ENCODE measurements at places on chromosomes 6 and 20. TPM values are rescaled to one million over a fixed set of nuclear protein-coding genes. Genes with fewer than 3 reads are reported as not detected.
A peak's percentile ranks its signal among the peaks of the same experiment; 100 is the strongest.

DNA sequence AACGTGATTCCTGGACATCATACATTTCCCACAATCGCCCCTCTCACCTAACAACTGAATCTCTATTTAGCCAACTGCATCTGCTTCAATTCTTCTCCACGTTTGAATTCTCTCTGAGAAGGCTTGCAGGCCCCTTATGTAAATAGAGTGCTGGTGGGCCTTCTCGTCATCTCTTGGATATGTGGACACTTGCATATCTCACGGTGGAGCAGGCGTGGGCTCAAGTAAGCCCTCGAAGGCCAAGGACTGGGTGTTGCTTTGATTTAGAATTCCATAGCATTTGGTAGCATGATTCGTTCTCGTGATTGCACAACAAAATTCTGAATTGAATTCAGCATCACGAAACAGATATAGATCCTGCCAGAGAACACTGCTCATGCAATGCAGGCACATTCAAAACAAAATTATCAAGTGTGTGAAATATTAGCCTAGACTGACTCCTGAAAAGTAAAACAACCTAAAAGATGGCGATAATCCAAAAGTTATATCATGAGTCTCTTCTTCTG is 613.6 kb downstream of the TFAP2A start:
- DNase-seq, result no peak

- no peak for DNase-seq
These were observed 555.5 kb upstream of the MARCKS start for GRCh38 chr6:113301651-113302050.

GRCh38 chr20:36313476-36313875 is 7.3 kb downstream of the DLGAP4 start:
- no peak for DNase-seq

- no peak for DNase-seq
These were observed 129.7 kb downstream of the RALGAPA2 start for GRCh38 chr20:20582734-20583133.

- DNase-seq, result no peak
These were observed 252.3 kb downstream of the LY86 start for GRCh38 chr6:6840831-6841291.

- no peak for DNase-seq
These were observed 111.0 kb downstream of the MRPL14 start for GRCh38 chr6:44016131-44016870.

DNA sequence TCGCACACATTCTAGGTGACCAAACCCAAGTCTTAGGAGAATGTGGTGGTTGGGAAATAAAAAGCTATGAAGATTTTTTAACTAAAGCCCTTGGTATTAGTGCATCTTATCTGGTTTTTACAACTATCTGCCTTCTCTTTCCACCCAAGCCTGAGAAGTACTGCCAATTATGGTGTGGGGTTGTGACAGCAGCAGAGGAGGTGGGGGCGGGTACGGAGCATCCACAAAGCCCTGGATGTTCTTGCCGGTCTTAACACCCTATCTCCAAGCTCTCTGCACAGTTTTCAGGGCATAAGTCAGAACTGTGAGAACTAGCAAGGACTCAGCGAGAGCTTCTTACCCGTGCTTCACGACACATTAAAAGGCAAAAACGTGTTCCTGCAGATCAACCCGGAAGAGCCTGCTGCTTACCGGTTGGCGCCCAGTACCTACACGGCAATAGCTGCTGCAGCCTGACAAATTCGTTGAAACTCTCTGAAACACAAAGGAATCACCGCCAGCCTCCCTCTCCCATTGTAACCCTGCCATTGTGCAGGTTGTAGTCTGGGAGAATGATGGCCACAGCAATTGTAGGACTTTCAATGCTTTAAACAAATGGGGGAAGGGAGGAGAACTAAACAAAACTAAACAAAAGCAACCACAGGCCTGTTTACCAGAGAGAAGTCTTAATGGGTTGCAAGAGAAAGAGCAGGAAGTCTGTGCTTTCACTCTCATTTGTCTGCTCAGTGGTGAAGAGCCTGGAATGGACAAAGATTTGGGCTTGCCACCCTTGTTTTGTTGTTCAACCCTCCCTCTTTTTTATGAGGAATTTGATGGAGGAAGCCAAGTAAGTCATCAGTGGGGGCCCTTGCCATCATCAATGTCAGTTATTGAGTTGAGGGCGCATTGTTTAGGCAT is 461.0 kb upstream of the JARID2 start:
- no peak for DNase-seq

GRCh38 chr6:117448732-117449485 is 23.2 kb upstream of the ROS1 start:
- peak; percentile 83 for DNase-seq

- DNase-seq, result no peak
These were observed 10.0 kb upstream of the CD93 start for GRCh38 chr20:23096097-23096496.

DNA sequence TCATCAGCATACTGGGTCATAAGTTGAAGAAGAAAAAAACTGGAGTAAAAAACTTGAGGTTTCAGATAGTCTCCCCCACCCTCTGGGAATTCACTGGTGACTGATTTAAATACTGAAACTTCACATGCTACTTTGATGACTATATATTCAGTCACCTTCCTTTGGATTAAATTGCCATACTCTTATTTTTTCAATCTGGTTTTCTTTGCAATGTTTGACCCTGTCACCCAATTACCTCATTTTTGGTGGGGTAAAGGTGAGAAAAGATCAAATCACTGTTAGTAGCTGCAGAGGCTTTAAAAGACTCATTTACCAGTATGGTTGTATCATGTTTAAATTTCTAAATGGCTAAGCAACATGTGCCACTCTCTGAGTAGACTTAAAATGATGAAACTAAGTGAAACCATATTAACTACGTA is 862.7 kb upstream of the FLRT3 start:
- no peak for DNase-seq

- no peak for DNase-seq
These were observed 158.1 kb downstream of the QKI start for GRCh38 chr6:163572612-163573011.

DNA sequence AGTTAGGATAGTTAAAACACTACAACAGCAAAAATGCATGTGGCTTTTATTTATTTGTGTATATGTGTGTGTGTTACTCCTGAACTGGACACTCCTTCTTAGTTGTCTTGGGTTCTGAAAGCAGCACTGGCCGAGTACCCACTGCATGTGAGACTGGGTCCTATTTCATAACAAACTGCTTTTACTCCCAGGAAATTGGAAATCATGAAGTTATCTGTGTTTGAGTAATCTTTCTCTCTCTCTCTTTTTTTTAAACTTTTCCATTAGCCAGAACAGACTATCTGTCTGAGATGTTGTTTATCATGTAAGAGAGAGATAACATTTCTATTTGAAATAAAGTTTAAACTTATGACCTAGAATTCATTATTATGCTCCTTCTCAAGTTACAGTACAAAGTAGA is 110.4 kb downstream of the LIN28B start:
- no peak for DNase-seq

DNA sequence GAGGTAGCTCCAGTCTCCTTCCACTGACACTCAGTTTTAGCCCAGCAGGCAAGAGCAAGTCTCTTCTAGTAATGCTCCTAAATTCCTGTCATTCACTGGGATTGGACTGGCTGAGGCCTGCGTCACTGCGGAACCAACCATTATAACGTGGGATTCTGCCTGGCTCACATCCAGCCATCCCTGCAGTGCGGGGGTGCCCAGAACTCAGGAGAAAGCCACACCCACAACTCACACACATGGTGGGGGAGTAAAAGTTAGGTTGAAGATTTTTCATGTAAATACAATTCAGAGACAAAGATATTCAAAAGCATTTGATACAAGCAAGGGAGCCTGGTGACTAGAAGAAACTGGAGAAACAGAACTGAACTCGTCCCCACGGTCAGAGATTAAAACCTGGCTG is 504.0 kb upstream of the CDH4 start:
- DNase-seq, result no peak

GRCh38 chr6:55772730-55773129 is 102.7 kb downstream of the BMP5 start:
- DNase-seq, result no peak

- DNase-seq, result no peak
These were observed at the start of gene NPEPL1 for GRCh38 chr20:58692579-58693225. NPEPL1 (plus strand) TSS chr20:58692800; CDS start chr20:58692901, 101 bp downstream.

- DNase-seq, result no peak
These were observed 17.0 kb downstream of the NCR2 start for GRCh38 chr6:41352396-41352795.

DNA sequence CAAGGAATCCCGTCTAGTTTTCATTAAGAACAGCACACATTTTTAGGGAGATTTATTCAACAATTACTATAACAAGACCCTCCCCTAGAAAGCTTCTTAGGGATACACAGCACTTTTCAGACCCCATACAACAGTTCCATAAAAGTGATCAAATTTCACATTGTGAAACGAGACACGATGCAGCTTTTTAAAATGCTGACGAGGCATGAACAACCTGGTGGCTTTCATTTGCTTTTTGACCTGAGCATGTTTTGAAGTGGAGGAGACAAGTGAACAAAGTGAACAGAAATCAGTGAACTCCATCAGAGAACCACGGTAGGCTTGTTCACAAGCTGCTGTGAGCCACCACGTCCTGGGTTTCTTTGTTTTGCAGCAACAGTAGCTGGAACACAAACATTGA is 112.2 kb downstream of the PCSK2 start:
- no peak for DNase-seq

DNA sequence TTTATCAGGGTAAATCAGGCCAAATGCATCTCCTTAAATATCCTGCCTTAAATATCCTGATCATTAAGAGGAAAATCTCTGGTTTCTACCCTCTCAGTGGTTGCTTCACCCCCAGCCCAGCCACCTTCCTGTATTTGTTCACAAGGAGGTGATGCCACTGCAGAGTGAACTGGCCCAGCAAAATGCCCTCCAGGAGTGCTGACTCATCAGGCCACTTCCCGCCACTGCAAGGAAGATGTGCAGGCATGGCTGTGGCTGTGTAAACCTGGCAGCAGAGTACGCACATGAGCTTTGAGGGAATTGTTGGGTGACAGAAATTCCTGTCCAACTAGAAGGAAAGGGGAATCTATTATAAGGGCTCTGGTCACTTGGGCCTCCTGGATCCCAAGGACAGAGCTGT is 13.8 kb downstream of the NQO2 start:
- DNase-seq, result no peak

DNA sequence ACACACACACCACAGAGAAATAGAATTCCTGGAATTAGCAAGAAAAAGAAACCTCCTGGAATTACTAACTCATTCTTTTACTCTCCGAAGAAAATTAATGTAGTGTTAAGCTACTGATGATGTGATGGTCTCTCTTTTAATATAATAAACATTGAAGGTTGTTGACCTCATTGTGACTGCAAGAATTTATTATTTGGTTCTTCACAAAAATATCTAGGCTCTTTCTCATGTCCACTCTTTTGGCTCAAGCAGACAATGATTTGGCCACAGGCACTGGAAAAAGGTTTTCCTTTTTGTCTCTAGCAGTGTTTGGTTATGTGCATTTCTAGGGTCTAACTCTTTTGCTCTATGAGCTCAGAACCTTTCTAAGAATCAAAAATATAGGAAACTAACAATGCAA is 811.9 kb downstream of the TENT5A start:
- DNase-seq, result peak; percentile 58

- no peak for DNase-seq
These were observed 735 bp downstream of the SOBP start for GRCh38 chr6:107490566-107491137.

DNA sequence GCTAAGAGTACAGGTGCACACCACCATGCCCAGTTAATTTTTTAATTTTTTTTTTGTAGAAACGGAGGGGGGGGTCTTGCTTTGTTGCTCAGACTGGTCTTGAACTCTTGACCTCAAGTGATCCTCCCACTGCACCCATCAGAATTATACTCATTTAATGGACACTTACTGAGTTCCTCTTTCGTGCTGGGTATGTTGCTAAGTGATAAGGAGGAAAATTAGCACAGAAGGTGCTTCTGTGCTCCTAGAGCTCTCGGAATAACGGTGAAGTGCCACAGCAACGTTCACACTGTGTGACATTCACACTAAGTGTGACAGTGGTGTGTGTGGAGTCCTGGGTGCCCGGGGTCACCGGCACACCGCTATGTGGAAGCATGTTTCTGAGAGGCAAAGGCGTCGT is 32.1 kb upstream of the BMP6 start:
- no peak for DNase-seq

DNA sequence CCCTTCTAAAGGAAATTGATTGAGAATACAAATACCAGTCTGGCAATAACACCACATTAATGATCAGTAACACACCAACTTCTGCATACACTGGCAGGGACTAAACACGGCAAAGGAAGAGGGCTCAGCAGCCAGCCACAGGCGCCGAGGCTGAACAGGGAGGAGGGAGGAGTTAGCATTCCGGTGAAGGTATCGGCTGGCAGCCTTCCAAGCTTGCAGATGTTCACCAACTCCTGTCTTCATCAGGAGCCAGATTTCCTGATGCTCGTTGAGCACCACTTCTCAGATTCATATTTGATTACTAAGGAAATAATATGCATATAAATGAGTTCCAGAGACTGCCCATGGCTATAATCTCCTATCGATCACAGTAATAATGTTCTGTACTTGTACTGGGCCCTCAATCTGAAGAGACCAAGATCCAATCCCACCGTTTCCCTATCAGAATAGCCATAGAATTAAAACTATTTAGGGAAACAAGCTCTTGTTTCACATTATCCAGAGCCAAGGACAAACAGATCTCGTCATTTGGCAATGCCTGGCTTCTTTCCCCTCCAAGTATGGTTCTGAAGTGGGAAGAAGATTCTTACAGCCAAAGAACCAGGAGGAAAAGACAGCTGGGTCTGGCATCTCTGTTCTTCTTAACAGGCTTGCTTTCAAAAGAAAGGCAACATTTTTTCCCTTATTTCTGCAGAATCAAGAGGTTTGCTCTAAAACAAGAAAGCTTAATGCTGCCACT is 42.2 kb downstream of the GFOD1 start:
- DNase-seq, result no peak

GRCh38 chr6:35786810-35787209 is 6.0 kb downstream of the CLPSL1 start:
- DNase-seq, result no peak

GRCh38 chr20:61939691-61940360 is 125.9 kb downstream of the TAF4 start:
- DNase-seq, result no peak

- no peak for DNase-seq
These were observed 203.2 kb downstream of the RPS12 start for GRCh38 chr6:133017581-133017980.

GRCh38 chr20:5614506-5614905 is 135.7 kb upstream of the SHLD1 start:
- no peak for DNase-seq

HUS1B gene
- 0.10 TPM for polyA plus RNA-seq

TTK gene
- 5.1 TPM for polyA plus RNA-seq

VSX1 gene
- not detected for polyA plus RNA-seq

TNNC2 gene
- 0.81 TPM for polyA plus RNA-seq

SLC32A1 gene
- polyA plus RNA-seq, result not detected

SLC22A3 gene
- polyA plus RNA-seq, result not detected
